Left ventricle myocardium inferior (tissue), 1 donor: ENCODE measurements at places on chromosomes 1 and 21.

GRCh38 chr1:60527567-60527966, 454.0 kb upstream of the C1orf87 start:
- no peak for DNase-seq

- no peak for DNase-seq
Measured at GRCh38 chr1:243842978-243843511, 7.0 kb downstream of the AKT3 start.

GRCh38 chr1:187909382-187909781, 1080.6 kb downstream of the PLA2G4A start:
- DNase-seq, result no peak

- no peak for DNase-seq
Measured at GRCh38 chr1:9164532-9164900, 35.6 kb upstream of the GPR157 start.
